ENCODE measurements at places on chromosomes 7 and 10. TPM values are rescaled to one million over a fixed set of nuclear protein-coding genes. Genes with fewer than 3 reads are reported as not detected.

- no peak for DNase-seq
These were observed 165.3 kb downstream of the WNT2 start for GRCh38 chr7:117157241-117158209.

The OR2A42 gene
- total RNA-seq = not detected

GRCh38 chr7:117971556-117972244 lies 98.5 kb upstream of the CTTNBP2 start:
- DNase-seq = no peak

DNA sequence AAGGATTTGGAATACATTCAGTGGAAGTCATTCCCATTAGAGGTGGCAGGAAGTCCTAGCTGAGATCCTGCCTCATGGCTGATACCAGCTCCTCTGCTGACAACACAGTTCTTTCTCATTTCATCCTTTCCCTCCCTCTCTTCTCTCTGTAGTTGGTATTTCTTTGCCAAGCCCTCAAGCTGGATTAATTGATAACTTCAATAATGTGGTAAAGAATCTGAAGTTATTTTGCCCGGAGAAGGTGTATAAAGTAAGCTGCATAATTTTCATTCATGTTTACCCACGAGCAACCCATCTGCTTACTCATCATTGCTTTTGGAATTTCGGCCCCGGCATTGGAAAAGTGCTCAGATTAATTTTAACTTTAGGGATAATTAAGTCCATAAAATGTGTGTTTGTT lies 85.2 kb upstream of the PLPP4 start:
- DNase-seq = no peak

- no peak for DNase-seq
These were observed 6.4 kb downstream of the SPOCK2 start for GRCh38 chr10:72081772-72082590.

GRCh38 chr10:3095373-3096139 lies 28.2 kb downstream of the PFKP start:
- no peak for DNase-seq

- no peak for DNase-seq
These were observed 5.3 kb upstream of the DGKI start for GRCh38 chr7:137852108-137852507.

The C7orf33 gene
- total RNA-seq = not detected

The BAMBI gene
- 0.32 TPM for total RNA-seq

Measured in activated B cell treated with CpG ODN at 0.5 μM for 24 hours (primary cell).